ENCODE measurements at places on chromosomes 11 and 22. TPM values are rescaled to one million over a fixed set of nuclear protein-coding genes. Genes with fewer than 3 reads are reported as not detected.

DNA sequence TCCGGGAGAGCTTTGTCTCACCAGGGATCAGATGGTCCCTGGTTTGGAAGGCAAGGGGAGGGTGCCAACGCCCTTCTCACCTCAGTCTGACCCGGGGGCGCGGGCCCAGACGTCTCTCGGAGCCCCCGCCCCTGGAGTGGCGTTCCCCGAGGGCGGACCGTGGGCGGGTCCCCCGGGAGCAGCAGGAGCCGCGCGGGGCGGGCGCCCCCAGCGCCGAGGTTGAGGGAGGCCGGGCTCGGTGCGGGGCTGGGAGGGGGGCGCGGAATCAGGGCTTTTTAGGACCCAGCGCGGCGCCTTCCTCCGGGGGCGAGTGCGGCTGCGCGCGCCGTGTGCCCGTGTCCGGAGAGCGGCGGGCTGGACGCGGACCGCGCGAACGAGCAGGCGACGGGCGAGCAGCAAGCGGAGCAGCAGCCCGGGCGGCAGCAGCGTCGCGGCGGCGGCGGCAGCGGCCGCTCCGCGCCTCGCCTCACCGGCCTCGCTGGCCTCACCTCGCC, at the start of gene KCNC1:
Gene KCNC1, plus strand, starts transcription at position 364 of the 494 bp plus-strand sequence. CDS start 1,222 bp downstream, outside the sequence.
- no peak within 1 kb of the TSS for H3K27ac ChIP-seq
- H3K4me1 ChIP-seq: no peaks in the 10 kb centered on the region
- DNase-seq: peak; percentile 28

GRCh38 chr11:75421035-75421602, 11.9 kb downstream of the KLHL35 start:
- no peak for DNase-seq
- no peak overlapping the region for H3K4me3 ChIP-seq
- H3K4me1 ChIP-seq: peaks cover 16% of the 10 kb centered on the region
- no peaks in the 10 kb centered on the region for H3K36me3 ChIP-seq
- H3K27me3 ChIP-seq: no peaks in the 10 kb centered on the region
- H3K27ac ChIP-seq: no peak overlapping the region

GRCh38 chr11:20156280-20156875, 3.9 kb downstream of the DBX1 start:
- no peak overlapping the region for H3K4me3 ChIP-seq
- DNase-seq: no peak
- H3K27me3 ChIP-seq: peaks cover 71% of the 10 kb centered on the region
- no peak overlapping the region for H3K27ac ChIP-seq

DNA sequence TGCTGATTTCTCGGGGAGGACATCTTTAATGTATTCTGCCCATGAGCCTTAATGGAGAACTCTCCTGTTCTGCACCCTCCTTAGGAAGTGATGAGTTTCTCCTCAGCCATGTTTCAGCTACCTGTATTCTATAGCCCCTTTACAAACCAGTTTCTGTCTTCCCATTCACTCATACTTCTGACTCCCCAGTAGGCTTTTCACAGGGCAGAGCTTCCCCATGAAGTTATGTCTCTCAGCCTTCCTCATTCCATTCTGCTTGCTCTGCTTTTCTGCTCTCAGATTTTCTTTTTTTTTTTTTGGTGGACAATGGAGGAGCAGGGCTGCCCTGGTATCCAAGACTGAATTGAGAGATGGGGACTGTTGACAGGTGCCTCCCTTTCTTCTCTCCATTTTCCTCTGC, 4.3 kb upstream of the OR52R1 start:
- no peak for DNase-seq
- H3K27me3 ChIP-seq: no peaks in the 10 kb centered on the region
- H3K36me3 ChIP-seq: no peaks in the 10 kb centered on the region
- no peak overlapping the region for H3K4me3 ChIP-seq
- H3K4me1 ChIP-seq: no peaks in the 10 kb centered on the region
- H3K27ac ChIP-seq: no peak overlapping the region

DNA sequence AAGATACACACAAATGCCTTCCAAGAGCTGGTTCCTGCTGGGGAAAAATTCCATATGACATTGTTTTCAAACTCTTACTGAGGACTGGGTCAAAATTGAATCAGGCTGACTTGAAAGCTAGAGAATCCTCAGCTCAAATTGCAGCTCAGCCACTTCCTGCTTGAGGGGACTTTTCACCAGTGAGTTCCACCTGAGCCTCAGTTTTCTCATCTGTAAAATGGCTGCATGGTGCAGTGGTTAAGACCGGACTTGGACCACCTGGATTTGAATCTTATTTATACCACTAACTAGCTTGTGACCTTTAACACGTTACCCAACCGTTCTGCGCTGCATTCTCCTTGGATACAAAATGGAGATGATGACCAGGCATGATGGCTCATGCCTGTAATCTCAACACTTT, 69.9 kb upstream of the ASPHD2 start:
- peaks cover 10% of the 10 kb centered on the region for H3K27me3 ChIP-seq
- H3K27ac ChIP-seq: no peak overlapping the region
- no peaks in the 10 kb centered on the region for H3K36me3 ChIP-seq
- no peak for DNase-seq

GRCh38 chr22:22906907-22907550, 19.4 kb downstream of the IGLL5 start:
- H3K4me1 ChIP-seq: no peaks in the 10 kb centered on the region
- H3K36me3 ChIP-seq: no peaks in the 10 kb centered on the region
- H3K27ac ChIP-seq: no peak overlapping the region

DNA sequence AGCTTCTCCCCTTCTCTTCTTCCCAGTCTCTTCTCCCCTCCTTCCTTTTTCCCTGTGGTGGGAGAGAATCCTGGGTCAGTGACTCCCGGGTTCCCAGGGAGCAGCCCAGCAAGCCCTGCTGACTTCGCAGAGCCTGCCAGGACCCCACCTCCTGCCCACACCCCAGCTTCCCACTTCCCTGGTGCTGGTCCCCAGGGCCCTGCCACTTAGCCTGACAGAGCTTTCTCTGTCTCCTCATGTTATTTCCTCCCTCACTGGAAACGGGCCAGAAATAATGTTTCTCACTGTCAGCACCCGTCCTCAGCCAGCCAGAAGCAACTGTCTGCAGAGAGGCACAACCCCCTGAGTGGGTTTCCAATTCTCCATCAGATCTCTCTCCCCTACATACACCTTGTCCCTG, 27.1 kb downstream of the C11orf96 start:
- H3K27ac ChIP-seq: no peak overlapping the region
- DNase-seq: no peak
- H3K4me3 ChIP-seq: no peak overlapping the region
- no peaks in the 10 kb centered on the region for H3K36me3 ChIP-seq
- H3K27me3 ChIP-seq: no peaks in the 10 kb centered on the region

DNA sequence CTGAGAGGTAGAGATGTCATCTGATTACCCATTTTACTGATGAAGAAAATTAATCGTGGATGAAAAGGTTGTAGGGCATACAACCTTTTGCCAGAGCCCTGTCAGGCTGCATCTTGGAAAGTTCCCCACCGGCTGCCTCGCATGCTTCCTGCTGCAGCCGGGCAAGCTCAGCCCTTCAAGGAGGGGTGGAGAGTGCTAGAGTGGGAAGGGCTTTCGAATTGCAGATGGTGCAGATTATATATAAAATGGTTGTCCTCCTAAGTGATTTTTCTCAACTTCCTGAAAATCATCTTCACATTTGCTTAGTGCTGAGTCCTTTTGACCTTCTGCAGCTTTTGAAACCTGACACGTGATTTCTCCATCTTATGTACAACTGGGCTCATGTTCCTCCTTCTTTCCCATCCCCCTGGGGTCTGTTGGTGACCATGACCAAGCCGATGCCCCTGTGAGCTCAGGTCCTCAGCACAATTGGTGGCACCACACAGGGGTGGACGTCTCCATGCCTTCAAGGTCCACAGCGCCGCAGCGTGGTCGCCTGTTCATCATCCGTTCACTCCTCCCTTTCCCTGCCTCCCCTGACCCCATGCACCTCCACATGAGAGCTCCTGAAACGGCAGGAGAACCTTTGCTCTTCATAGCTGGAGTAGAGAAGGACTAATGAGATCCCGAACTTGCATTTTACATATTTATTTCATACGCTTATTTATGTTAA, 47.6 kb upstream of the MYO18B start:
- H3K27me3 ChIP-seq: no peaks in the 10 kb centered on the region
- DNase-seq: no peak
- no peaks in the 10 kb centered on the region for H3K36me3 ChIP-seq

DNA sequence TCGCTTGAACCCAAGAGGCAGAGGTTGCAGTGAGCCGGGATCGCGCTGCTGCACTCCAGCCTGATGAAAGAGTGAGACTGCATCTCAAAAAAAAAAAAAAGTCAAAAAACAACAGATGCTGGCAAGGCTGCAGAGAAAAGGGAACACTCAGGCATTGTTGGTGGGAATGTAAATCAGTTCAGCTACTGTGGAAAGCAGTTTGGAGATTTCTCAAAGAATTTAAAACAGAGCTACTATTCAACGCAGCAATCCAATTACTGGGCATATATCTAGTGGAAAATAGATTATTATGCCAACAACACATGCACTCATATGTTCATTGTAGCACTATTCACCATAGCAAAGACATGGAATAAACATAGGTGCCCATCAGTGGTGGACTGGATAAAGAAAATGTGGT, 89.7 kb downstream of the EFCAB6 start:
- peaks cover 9% of the 10 kb centered on the region for H3K4me1 ChIP-seq
- no peak overlapping the region for H3K27ac ChIP-seq
- no peaks in the 10 kb centered on the region for H3K36me3 ChIP-seq
- H3K4me3 ChIP-seq: no peak overlapping the region

DNA sequence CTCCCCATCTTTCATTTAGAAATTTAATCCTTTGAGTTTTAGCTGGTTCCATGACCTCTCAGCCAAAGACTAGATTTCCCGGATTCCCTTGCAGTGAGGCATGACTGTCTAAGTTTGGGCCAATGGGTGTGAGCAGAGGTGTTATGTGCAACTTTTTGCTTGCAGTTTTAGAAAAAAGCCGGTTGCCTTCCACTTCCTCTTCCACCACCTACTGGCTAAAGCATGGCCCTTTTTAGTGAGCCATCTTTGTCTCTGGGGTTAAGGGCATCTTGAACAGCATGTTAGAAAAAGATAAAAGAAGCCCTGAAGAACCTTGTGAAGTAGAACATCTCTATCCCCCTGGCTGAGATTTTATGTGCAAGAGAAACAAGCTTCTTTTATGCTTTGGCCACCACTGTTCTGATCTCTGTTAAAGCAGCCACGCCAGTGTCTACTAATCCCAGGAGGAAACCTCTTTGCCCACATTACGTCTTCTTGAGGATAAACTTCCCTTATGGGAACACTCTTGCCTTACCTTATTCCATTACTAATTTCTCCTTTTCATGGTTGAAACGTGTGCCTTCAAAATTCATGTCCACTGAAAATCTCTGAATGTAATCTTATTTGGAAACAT, 279.9 kb downstream of the TENM4 start:
- no peaks in the 10 kb centered on the region for H3K36me3 ChIP-seq
- H3K4me1 ChIP-seq: no peaks in the 10 kb centered on the region
- H3K27me3 ChIP-seq: no peaks in the 10 kb centered on the region

GRCh38 chr11:23403210-23404185, 543.2 kb upstream of the CCDC179 start:
- no peak overlapping the region for H3K27ac ChIP-seq
- no peaks in the 10 kb centered on the region for H3K4me1 ChIP-seq
- no peaks in the 10 kb centered on the region for H3K27me3 ChIP-seq
- H3K4me3 ChIP-seq: no peak overlapping the region
- no peaks in the 10 kb centered on the region for H3K36me3 ChIP-seq

ANO5 gene
- 2.5 TPM for total RNA-seq

SOX10 gene
- 0.10 TPM for total RNA-seq

SLC22A8 gene
- total RNA-seq: not detected

ZBTB16 gene
- 0.36 TPM for total RNA-seq

MYO7A gene
- not detected for total RNA-seq

SLC15A3 gene
- total RNA-seq: 66.3 TPM

BIK gene
- 0.31 TPM for total RNA-seq

MEI1 gene
- 0.19 TPM for total RNA-seq

SLC25A18 gene
- 0.55 TPM for total RNA-seq

GLYATL2 gene
- not detected for total RNA-seq

NTM gene
- 108 TPM for total RNA-seq

ANO9 gene
- 0.82 TPM for total RNA-seq

Data from astrocyte (in vitro differentiated cells and primary cell).